ENCODE measurements at places on chromosomes 7 and 10. TPM values are rescaled to one million over a fixed set of nuclear protein-coding genes. Genes with fewer than 3 reads are reported as not detected.

GRCh38 chr10:123017421-123018165 is 8.8 kb downstream of the ACADSB start:
- no peak for DNase-seq

- no peak for DNase-seq
Observed at GRCh38 chr10:123847686-123848432, 43.7 kb downstream of the CPXM2 start.

DNA sequence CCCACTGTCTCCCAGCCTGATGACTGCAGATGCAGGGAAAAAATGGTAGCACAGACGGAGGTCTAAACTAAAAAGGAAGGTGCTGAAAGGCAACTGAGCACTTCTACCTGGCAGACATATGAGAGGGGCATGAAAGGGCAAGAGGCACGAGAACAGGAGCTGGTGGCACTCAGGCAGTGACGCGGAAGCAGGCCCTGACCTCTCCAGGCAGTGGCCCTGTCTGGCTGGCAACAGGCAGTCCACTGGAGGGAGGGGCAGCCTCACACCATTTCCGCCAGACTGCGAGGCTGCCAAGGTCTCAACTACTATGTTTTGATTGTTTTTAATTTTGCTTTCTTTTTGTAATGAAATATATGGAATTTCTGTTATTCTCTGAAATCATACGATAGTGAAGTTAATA is 23.3 kb downstream of the VSTM2A start:
- DNase-seq, result no peak

- peak; percentile 44 for DNase-seq
Observed at GRCh38 chr7:102425639-102426267, 7.6 kb upstream of the ORAI2 start.

DNA sequence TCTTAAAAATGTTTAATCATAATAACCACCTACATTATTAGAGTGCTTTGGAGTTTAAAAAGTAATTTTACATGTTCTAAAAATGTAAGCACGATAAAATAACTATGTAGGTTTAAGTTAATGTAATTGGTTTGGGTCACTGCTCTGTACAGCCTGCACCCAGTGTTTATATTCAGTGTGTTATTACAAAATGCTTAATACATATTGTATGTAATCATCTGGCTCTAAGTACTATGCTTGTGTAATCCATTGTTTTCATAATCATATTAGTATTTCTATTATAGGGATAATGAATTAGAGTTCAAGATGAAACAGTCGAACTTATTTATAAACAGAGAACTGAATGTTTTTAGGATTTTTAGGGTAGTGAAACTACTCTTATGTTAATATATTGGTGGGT is 13.1 kb downstream of the RPA3 start:
- no peak for DNase-seq

- DNase-seq, result no peak
Observed at GRCh38 chr7:155247479-155248365, 50.0 kb upstream of the INSIG1 start.

GRCh38 chr10:78851647-78852046 is 217.1 kb upstream of the ZMIZ1 start:
- DNase-seq, result no peak

DNA sequence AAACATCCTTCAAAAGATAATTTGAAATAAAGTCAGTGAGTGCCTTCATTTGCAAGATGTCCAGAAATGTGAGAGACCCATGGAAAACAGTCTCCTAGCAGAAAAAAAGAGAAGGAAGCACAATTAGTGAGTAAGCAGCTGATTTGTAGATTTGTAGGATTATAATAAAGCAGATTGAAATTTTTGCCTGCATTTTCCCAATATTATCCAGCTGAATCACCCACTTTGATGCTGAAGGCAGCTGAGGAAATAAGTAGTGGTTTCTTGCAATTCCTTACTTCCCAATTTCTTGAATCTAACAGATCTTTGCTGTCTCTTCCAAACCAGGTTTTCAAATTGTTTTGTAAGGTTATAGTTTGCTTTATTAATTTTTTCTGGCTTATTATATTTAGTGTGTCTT is 181.4 kb downstream of the GNAT3 start:
- no peak for DNase-seq

- no peak for DNase-seq
Observed at GRCh38 chr7:27950123-27950522, 210.2 kb downstream of the TAX1BP1 start.

DNA sequence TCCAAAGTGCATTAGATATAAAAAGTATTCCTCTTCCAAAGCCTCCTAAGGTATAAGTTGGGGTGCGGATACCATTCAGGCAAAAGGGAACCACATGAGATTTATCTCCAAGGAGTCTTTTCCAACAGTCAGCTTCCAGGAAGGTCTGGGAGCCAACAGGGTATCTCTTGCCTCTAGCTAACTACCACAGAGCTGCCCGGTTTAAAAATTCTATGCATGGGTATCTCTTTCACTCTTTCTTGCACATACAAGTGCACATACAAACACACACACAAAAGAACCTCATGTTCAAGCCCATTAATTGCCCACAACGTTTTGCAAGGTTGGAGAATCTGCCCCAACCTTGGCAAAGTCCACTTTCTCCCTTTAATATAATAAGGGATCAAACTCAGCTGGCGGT is 80.7 kb downstream of the CDK6 start:
- no peak for DNase-seq

- no peak for DNase-seq
Observed at GRCh38 chr7:135362871-135363270, 129.2 kb downstream of the STRA8 start.

- DNase-seq, result peak; percentile 84
Observed at GRCh38 chr10:98309366-98310355, 41.7 kb upstream of the LOXL4 start.

- peak; percentile 53 for DNase-seq
Observed at GRCh38 chr10:77592946-77593636, 44.5 kb downstream of the KCNMA1 start.

- peak; percentile 37 for DNase-seq
Observed at GRCh38 chr7:44216521-44217222, 15.9 kb downstream of the YKT6 start.

GRCh38 chr10:21520509-21520908 is 5.0 kb downstream of the SKIDA1 start:
- no peak for DNase-seq

DNA sequence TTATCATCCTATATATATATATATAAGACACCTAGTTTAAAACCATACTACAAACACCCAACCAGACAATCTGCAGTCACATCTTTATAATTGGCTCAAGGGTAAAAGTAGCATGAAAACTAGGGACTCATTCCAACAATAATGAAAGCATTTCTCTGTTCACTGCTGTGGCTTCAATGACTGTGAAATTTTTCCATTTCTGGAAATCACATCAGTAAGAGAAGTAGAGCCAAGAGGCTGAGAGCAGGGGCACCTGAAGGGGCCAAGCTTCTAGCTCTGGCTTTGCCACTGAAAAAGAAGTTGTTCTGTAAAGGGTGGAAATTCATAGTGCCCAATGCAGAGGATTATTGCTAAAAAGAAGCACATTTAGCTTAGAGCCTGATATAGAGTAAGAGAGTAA is 158.6 kb upstream of the GLI3 start:
- DNase-seq, result no peak

DNA sequence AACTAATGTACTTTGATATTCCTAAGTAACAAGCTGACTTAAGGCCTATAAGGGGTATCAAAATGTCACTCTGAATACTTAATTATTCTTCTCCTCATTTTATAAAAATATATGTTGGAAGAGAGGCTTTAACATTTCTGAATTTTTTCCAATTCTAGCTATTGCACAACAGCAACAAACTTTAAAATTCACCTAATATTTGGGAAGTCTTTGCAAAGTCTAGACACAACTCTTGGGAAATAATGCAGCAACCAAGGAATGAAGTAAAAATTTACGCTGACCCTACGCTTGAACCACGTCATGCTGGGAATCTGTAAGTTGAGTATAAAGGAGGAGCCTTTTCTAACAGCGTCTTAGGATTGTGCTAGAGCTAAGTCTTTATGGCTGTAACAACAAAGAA is 243.9 kb upstream of the IMMP2L start:
- no peak for DNase-seq

GRCh38 chr7:36637417-36637816 is 86.9 kb downstream of the AOAH start:
- no peak for DNase-seq

GRCh38 chr10:14618674-14619073 is 156.0 kb downstream of the FAM107B start:
- no peak for DNase-seq

GRCh38 chr10:55966101-55966500 is 395.0 kb downstream of the ZWINT start:
- DNase-seq, result peak; percentile 7

DNA sequence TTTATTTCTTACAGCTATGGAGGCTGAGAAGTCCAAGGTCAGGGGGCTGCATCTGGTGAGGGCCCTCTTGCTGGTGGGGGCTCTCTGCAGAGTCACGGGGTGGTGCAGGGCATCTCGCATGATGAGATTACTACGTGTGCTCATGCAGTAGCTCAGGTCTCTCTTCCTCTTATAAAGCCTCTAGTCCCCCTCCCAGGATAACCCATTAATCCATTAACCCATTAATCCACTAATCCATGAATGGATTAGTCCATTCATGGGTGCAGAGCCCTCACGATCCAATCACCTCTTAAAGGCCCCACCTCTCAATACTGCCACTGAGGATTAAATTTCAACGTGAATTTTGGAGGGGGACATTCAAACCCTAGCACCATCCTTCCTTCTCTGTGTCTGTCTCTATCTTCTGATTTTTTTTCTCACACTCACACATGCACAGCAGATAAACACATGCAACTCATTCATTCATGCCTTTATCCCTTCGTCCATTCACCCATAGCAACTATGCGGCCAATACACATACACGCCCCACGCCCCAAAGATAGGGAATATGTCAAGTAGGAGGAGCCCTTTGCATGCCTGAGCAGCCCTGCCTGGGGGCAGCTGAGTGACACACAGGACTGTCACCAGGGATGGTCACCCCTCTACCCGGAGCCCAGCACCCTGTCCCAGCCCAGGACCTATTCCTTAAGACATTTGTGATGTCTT is 86.5 kb downstream of the C10orf105 start:
- no peak for DNase-seq

- no peak for DNase-seq
Observed at GRCh38 chr10:89552213-89552612, 16.8 kb upstream of the SLC16A12 start.

DNA sequence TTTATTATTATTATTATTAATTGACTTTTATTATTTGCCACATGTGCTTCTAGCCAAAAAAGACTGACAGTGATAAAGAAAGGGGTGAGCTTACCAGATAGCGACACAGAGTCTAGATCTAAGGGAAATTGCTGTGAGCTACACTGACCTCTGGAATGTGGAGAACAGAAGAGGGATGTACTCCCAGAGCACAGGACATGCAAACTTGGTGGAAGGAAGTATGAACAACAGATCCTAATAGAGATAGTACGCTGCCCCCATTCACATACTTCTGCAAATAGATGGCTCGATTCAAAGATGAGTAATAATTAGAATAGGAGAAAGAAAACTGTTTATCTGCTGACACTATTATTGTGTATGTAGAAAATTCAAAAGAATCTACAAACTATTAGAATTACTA is 109.3 kb upstream of the HPS1 start:
- DNase-seq, result no peak

DNA sequence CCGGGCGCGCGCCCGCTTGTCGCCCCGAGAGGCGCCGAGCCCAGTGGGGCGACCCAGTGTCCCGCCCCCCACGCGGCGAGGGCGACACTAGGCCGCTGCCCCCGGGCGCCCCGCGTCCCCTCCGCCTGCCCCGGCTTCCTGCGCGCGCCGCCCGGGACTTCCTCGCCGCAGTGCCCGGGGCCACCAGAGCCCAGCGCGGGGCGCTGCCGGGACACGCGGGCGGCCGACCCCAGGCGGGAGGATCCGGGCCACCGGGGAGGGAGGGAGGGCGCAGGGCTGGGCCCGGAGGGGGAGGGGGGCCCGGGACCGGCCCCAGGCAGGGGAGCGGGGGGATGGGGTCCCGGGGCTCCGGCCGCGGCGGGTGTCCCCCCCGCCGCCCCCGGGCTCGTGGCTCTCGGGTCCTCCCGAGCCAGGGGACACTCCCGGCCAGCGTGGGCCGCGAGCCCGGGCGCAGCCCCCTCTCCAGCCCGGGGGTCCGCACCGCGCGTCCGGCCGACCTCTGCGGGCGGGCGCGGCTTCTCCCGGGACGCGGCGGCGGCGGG is 435 bp upstream of the PWWP2B start:
- DNase-seq, result peak; percentile 80

DNA sequence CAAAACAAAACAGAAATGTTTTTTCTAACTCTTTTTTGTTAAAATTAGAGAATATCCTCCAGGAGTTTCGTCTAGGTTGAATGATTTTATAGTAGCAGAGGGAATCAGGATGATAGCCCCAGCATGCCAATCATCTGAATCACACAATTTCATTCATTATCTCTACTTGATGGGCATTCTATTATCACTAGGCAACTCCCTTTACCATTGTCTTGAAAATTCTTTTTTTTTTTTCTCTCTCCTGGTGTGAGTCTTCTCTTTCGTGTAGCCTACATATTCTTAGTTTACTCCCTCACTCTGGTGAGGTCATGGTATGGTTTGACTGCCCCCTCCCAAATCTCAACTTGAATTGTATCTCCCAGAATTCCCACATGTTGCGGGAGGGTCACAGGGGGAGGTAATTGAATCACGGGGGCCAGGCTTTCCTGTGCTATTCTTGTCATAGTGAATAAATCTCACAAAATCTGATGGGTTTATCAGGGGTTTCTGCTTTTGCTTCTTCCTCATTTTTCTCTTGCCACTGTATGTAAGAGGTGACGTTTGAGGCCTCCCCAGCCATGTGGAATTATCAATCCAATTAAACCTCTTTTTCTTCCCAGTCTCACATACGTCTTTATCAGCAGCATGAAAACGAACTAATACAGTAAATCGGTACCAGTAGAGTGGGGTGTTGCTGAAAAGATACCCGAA is 105.0 kb downstream of the OTUD1 start:
- no peak for DNase-seq

GRCh38 chr7:13904007-13904406 is 85.5 kb downstream of the ETV1 start:
- DNase-seq, result no peak

GRCh38 chr10:96987842-96988175 is 155.7 kb downstream of the LCOR start:
- DNase-seq, result no peak

GRCh38 chr7:123198668-123199652 is 809 bp downstream of the SLC13A1 start:
- no peak for DNase-seq

Gene CTAGE4
- not detected for total RNA-seq

Gene MRLN
- not detected for total RNA-seq

Gene ZP3
- 6.7 TPM for total RNA-seq

Gene STOX1
- total RNA-seq, result 10.6 TPM

Gene GSTO2
- total RNA-seq, result 4.1 TPM

Gene LIPJ
- total RNA-seq, result not detected

Gene HOXA4
- total RNA-seq, result 4.3 TPM

Gene ITIH5
- 3.6 TPM for total RNA-seq

Gene CBLL1
- 19.8 TPM for total RNA-seq

Gene ABCC2
- 0.57 TPM for total RNA-seq

Gene OR2A7
- 0.38 TPM for total RNA-seq

Gene ADGRA1
- total RNA-seq, result 0.22 TPM

Gene PTPN20
- 13.4 TPM for total RNA-seq

Gene GNAT3
- not detected for total RNA-seq

Data from adrenal gland (tissue), 19 donors.